RCC 7860 (cell line): ENCODE measurements at places on chromosomes 11 and 22.

DNA sequence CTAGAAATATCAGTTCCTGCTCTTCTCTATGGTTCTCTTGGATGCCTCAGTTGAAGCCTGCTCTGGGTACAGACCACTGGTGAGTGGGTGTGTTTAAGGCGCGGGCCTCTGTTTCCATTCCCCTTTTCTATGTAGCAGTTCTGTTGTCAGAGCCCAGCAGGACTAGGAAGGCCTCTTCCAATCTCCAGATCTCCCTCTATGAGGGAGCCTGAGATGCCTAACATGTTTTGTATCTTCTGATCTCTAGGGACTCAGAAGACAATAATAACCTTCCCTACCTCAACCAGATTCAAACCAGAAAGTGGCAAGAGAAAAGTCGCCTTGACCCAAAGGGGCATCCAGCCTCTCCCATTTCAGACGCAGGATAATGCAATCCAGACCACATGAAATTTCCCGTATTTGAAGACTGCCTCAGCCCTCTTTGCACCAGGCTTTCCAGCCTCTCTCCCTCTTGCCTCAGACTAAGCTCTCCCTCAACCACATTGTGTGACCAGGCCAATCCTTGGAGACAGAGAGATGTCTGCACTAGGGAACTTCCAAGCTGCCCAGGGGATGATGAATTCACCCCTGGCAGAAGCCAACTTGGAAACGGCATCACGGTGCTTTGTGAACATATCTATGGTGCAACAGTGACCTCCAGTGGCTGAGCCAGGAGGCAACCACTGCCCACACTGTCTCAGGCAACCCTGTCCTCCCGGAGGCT lies 150.1 kb upstream of the UBASH3B start:
- peak; percentile 44 for DNase-seq

- no peak for DNase-seq
These were observed 25.5 kb upstream of the EHF start for GRCh38 chr11:34595391-34595790.

GRCh38 chr11:12287374-12288211 lies 89.8 kb upstream of the PARVA start:
- DNase-seq, result peak; percentile 90

- DNase-seq, result peak; percentile 8
These were observed 2.9 kb upstream of the LRRC10B start for GRCh38 chr11:61505640-61506155.

- DNase-seq, result no peak
These were observed 65.2 kb downstream of the MYH9 start for GRCh38 chr22:36322602-36322915.

- no peak for DNase-seq
These were observed 138.3 kb downstream of the GUCY1A2 start for GRCh38 chr11:106879832-106880546.

GRCh38 chr11:76723142-76723541 lies 52.6 kb upstream of the LRRC32 start:
- no peak for DNase-seq

- no peak for DNase-seq
These were observed 47.4 kb downstream of the ARHGEF12 start for GRCh38 chr11:120383518-120384155.

- no peak for DNase-seq
These were observed 11.9 kb downstream of the IFT27 start for GRCh38 chr22:36764060-36764459.

DNA sequence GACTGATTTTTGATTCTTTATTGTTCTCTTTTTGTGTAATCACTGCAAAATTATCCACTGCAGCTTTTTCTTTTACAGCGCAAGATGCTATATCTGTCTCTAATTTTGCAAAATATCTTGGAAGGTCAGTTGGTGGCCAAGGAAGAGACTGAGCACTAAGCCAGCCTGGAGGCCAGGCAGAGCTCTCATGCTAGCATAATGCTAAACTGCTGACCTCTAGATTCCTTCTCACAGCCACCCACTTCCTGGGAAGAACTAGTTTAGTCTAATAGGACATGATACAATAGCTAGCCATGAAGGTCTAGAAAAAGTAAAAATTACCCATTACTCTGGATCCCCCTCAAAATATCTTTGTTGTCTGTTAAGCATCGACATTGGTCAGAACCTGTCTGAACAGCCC lies 227.2 kb upstream of the ARHGAP20 start:
- no peak for DNase-seq

DNA sequence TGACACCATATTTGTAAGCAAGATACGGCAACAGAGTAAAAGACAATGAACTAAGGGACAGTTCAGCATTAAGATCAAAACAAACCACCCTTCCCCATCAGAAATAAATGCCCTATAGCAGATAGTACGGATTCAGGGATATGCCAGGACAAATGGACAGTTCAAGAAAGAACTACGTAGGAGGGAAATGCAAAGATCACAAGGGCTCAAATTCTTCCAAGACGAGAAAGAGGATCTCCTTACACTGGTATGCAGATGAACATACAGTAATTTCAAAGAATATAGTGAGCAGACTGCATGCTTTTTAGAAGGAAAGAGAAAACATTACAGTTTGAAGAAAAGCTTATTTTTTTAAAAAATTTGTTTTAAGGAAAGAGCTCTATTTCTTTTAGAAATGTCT lies 124.7 kb upstream of the APOA1 start:
- no peak for DNase-seq

- no peak for DNase-seq
These were observed 47.6 kb downstream of the SMIM38 start for GRCh38 chr11:69203381-69203780.

DNA sequence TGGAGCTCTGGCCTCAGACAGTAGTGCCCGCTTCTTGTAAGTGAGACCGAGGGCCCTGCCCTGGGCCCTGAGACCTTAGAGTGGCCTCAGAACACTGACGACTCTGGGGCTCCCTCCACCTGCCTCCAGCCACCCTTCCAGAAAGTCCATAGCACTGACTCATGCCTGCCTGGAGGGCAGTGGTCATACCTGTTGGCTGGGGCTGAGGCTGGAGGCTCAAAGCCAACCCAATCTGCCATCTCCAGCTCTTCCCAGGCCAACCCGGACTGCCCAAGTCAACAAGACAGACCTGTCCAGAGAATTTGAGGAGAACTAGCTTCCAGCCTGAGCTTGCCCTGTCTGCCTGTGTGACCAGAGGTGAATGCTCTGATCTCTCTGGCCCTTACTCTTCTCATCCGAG lies 66.9 kb upstream of the TTLL12 start:
- no peak for DNase-seq

DNA sequence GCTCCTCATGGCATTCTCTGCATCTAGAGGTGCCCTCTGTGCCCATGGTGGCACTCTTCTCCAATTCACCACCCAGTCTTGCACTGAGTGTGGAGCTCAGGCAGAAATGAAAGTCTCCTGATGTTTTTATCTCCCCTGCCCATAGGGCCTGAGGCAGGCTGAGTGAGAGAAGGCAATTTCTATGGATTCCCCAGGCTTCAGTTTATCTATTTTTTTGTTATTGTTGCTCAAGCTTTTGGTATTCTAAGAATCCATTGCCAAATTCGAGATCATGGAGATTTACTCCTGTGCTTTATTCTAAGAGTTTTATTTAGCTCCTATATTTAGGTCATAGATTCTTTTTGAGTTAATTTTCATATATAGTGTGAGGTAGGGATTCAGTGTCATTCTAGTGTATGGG lies 40.7 kb downstream of the TSPAN18 start:
- DNase-seq, result no peak

DNA sequence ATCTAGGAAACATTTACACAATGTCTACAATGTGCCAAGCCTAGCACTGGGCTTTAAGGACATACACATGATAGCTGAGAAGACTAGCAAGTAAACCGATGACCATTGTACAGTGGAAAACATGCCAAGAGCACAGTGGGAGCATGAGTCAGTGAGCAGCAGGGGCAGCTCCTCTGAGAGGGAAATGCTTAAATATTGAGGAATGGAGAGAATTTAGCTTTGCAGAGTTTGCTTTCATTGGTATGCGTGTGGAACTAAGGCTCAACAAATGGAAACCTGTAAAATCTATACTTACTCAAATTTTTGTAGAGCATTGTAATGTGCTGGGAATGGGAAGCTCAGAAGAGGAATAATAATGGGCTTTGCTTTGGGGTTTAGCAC lies 282.3 kb downstream of the ST3GAL4 start:
- DNase-seq, result no peak

- no peak for DNase-seq
These were observed 12.2 kb upstream of the ANKK1 start for GRCh38 chr11:113375402-113375801.

- DNase-seq, result no peak
These were observed 93.0 kb downstream of the UVRAG start for GRCh38 chr11:75907906-75908527.

GRCh38 chr22:37697538-37697835 lies 639 bp downstream of the TRIOBP start:
- DNase-seq, result no peak

DNA sequence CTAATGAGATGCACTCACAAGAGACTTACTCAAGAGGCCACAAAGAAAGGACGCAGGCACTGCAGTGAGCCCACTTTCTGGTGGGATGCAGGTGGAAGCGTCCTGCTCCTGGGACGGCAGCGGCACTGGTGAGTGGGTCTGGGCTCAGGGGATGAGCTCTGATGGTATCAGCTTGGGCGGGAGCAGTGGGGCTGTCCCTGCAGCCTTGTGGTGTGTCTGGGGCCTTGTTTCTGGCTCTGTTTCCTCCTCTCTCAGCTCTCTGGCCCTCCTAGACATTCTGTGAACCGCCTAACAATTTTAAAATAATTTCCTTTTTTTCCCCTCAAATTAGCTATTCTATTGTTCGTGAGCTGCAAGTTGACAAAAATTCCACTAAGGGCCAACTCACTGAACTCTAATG lies 8.8 kb upstream of the ST14 start:
- DNase-seq, result no peak

- DNase-seq, result no peak
These were observed 23.4 kb downstream of the LRRC55 start for GRCh38 chr11:57205041-57205641.

- DNase-seq, result no peak
These were observed 247.0 kb downstream of the TENM4 start for GRCh38 chr11:79193663-79194310.

GRCh38 chr11:134916421-134917213 lies 504.6 kb upstream of the B3GAT1 start:
- DNase-seq, result no peak

- DNase-seq, result no peak
These were observed 108.4 kb downstream of the SPON1 start for GRCh38 chr11:14070896-14071295.
